ENCODE measurements at places on chromosomes 6 and 20. TPM values are rescaled to one million over a fixed set of nuclear protein-coding genes. Genes with fewer than 3 reads are reported as not detected.

The F13A1 gene
- total RNA-seq = 9.7 TPM

The CRISP2 gene
- not detected for total RNA-seq

The GPSM3 gene
- total RNA-seq = 5.3 TPM

The GUCA1A gene
- not detected for total RNA-seq

The VIP gene
- total RNA-seq = 0.48 TPM

The C6orf52 gene
- not detected for total RNA-seq

GRCh38 chr20:51862796-51863195 is 60.5 kb upstream of the SALL4 start:
- H3K36me3 ChIP-seq = no peaks in the 10 kb centered on the region
- no peaks in the 10 kb centered on the region for H3K4me1 ChIP-seq
- DNase-seq = no peak
- H3K4me3 ChIP-seq = no peak overlapping the region
- no peak overlapping the region for H3K27ac ChIP-seq

DNA sequence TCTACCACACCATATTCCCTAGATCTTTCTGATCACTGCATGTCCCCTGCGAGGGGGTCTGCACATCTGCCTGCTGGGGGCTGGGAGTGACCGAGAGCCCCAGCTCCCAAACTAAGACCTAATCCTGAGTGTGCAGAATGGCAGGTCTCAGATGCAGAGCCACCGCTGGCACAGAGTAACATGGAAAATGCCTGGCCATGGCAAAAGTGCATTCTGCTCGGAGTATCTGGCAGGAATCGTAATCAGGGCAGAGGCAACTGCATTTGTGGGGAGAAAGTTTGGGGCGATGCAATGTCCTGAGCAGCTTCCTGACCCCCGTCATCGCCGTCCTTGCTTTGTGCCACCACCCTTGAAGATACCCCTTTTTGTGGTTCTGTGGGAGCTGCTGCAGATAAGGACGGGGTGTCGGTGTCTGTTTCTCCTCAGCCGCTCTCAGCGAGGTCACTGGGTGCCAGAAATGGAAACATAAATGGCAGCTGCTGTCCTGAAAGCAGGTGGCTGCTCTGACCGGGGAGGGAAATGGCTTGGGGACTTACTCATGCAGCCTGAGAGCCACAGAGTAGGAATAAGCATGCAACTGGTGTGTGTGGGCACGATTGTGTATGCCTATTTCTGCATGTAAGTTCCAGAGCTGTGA is 157.9 kb downstream of the LY86 start:
- DNase-seq = no peak
- H3K4me1 ChIP-seq = peaks cover 31% of the 10 kb centered on the region
- H3K4me3 ChIP-seq = no peak overlapping the region
- no peaks in the 10 kb centered on the region for H3K36me3 ChIP-seq
- H3K27ac ChIP-seq = no peak overlapping the region
- H3K27me3 ChIP-seq = no peaks in the 10 kb centered on the region

DNA sequence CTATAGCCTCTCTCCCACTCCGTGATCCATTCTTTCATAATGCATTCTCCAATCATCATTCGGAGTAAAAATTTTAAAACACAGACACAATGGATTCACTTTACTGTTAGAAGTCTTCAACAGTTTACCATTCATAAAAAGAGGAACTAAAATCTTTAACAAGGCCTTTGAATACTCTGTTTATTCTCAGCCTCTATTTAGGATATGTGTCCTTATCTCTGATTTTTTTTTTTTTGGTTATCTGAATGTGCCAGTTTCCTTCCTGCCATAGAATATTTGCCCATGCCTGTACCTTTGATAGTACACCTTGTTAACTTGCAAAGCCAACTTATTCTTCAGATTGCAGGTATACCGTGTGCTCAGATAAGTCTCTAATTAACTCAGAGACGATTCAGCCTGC is 11.1 kb downstream of the CRISP1 start:
- H3K27ac ChIP-seq = no peak overlapping the region
- no peaks in the 10 kb centered on the region for H3K27me3 ChIP-seq
- H3K4me1 ChIP-seq = no peaks in the 10 kb centered on the region

GRCh38 chr6:148138573-148138972 is 204.1 kb upstream of the SASH1 start:
- no peak for DNase-seq
- H3K27me3 ChIP-seq = peaks cover under 1% of the 10 kb centered on the region
- H3K36me3 ChIP-seq = no peaks in the 10 kb centered on the region
- H3K4me3 ChIP-seq = no peak overlapping the region

DNA sequence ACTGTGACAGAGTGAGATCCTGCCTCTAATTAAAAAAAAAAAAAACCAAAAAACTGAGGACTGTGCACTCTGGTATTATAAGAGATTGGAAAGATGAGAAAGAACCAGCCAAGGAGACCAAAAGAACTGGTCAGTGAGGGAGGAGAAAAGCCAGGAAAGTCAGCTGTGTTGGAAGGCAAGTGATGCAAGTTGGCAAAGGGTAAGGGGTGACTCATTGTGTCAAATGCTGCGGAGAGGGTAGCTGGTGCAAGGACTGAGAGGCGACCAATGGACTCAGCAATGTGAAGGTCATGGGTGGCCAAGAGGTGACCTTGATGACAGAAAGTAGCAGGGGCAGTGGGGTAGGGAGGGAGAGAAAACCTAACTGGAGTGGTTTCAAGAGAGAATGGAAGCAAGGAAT is 27.4 kb upstream of the LRRN4 start:
- no peak overlapping the region for H3K4me3 ChIP-seq
- no peak for DNase-seq
- H3K4me1 ChIP-seq = no peaks in the 10 kb centered on the region
- H3K27ac ChIP-seq = no peak overlapping the region

DNA sequence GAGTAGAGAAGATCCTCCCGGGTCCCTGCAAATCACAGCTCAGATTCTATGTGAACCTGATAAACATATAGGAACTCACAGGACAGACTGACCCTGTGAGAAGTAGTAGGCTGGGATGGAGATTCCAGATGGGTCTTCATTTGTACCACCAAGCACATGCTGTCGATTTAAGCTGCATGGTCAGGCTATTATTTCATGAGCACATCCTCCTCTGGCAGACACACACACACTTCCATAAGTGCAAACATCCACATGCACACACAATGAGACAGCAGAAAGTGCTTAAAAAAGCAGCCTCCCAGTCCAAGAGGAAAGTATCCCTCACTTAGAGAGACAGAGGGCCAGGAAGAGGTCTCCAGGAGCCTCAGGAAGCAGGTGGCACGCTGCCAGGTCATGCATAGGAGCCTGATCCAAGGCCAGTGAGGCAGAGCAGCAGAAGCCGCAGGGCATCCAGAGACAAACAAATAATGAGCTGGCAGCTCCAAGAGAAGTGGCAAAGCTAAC is 131.8 kb downstream of the UNC5CL start:
- H3K27me3 ChIP-seq = no peaks in the 10 kb centered on the region
- peak overlapping the region; percentile 18 for H3K27ac ChIP-seq
- no peak for DNase-seq
- H3K36me3 ChIP-seq = no peaks in the 10 kb centered on the region
- peaks cover 8% of the 10 kb centered on the region for H3K4me1 ChIP-seq

- peak overlapping the region; percentile 81 for H3K27ac ChIP-seq
- no peak for DNase-seq
- H3K36me3 ChIP-seq = peaks cover 41% of the 10 kb centered on the region
Measured at GRCh38 chr6:43181621-43181941, 415 bp upstream of the CUL9 start.

- no peaks in the 10 kb centered on the region for H3K36me3 ChIP-seq
- H3K27me3 ChIP-seq = peaks cover 62% of the 10 kb centered on the region
- DNase-seq = no peak
- H3K4me3 ChIP-seq = no peak overlapping the region
- H3K27ac ChIP-seq = no peak overlapping the region
Measured at GRCh38 chr20:62210496-62210855, 9.6 kb downstream of the HRH3 start.

- no peak overlapping the region for H3K27ac ChIP-seq
- no peaks in the 10 kb centered on the region for H3K4me1 ChIP-seq
- H3K4me3 ChIP-seq = no peak overlapping the region
- no peaks in the 10 kb centered on the region for H3K27me3 ChIP-seq
- no peak for DNase-seq
Measured at GRCh38 chr6:97939440-97940168, 656.6 kb upstream of the MMS22L start.

DNA sequence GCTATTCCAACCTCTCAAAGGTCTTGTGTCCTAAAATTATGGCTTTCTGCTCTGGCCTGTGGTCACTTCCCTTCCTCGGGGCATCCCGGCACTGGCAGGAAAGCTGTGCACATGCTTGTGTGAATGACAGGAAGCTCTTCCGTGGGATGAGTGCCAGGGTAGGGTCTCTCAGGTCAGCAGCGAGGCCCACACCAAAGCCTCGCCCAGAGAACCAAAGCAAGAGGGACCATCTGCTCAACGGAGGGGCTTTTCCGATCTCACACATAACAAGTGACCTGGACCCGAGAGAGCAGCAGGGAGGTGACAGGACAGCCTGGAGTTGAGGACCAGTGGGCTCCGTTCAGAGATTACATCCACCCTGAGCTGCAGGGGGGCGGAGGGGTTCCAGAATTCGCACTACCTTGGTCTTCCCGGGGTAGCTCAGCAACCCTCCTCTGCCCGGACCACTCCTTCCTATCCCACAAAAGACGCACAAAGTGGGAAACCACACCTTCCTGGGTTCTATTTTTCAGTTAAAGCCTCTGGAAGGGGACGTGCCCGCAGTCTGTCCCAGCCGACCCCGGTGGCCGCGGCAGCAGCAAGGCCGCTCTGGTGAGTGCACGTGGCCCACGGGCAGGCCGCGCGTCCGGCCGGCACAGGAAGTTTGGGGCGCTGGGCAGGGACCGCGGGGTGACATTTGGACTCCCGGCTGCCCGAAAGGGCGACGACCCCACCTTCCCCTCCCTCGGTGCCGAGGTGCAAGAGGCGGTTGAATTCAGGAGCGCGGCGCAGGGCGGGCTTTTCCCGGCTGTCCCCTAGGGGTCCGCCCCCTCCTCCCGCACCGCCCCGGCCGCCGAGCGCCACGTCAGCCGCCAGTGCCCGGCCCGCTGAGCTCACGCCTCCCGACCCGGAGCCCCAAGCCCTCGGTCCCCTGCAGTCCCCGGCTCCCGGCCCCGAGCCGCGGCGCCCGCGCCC is 988 bp downstream of the TXNDC5 start:
- peaks cover 3% of the 10 kb centered on the region for H3K36me3 ChIP-seq
- H3K27me3 ChIP-seq = no peaks in the 10 kb centered on the region
- peak overlapping the region; percentile 96 for H3K4me3 ChIP-seq
- DNase-seq = no peak

Measured in suprapubic skin (tissue), 4 donors.